Articular chondrocyte of knee joint (primary cell): ENCODE measurements at places on chromosomes 3 and 15. TPM values are rescaled to one million over a fixed set of nuclear protein-coding genes. Genes with fewer than 3 reads are reported as not detected.

The GPR62 gene
- 0.11 and 0.13 TPM in 2 replicates for total RNA-seq

The RARRES1 gene
- total RNA-seq, result 6.7 and 25.9 TPM in 2 replicates

The ISLR gene
- total RNA-seq, result 250 and 302 TPM in 2 replicates

The CXCR6 gene
- total RNA-seq, result not detected in 2 replicates

The SLC28A1 gene
- total RNA-seq, result not detected in 2 replicates

The EPHA6 gene
- total RNA-seq, result 0.13 TPM in 1 of 2 replicates, not detected in the other

The ONECUT1 gene
- total RNA-seq, result not detected in 2 replicates

The LHFPL4 gene
- total RNA-seq, result under 0.01 TPM in 1 of 2 replicates, not detected in the other

The CCR8 gene
- total RNA-seq, result not detected in 2 replicates

The GOLGA8G gene
- 0.11 TPM in 1 of 2 replicates, not detected in the other for total RNA-seq

The TMCO5A gene
- not detected in 2 replicates for total RNA-seq

The CTXN2 gene
- total RNA-seq, result not detected in 2 replicates

The IGF2BP2 gene
- 34.9 and 43.3 TPM in 2 replicates for total RNA-seq

The SELENOK gene
- 23.8 and 28.2 TPM in 2 replicates for total RNA-seq

The CFAP100 gene
- total RNA-seq, result not detected in 2 replicates
